ENCODE measurements at places on chromosomes 13 and 19. TPM values are rescaled to one million over a fixed set of nuclear protein-coding genes. Genes with fewer than 3 reads are reported as not detected.

Gene ADGRE1
- not detected for total RNA-seq

Gene COL5A3
- 138 TPM for total RNA-seq

Gene CEACAM5
- not detected for total RNA-seq

Gene EPSTI1
- total RNA-seq: 2.9 TPM

Gene ZFR2
- not detected for total RNA-seq

Gene ZNF471
- 6.7 TPM for total RNA-seq

Gene C1QTNF9B
- not detected for total RNA-seq

Gene KLK4
- total RNA-seq: not detected

Data from smooth muscle cell of the pulmonary artery (primary cell).